ENCODE measurements at places on chromosomes 5 and 9.
A peak's percentile ranks its signal among the peaks of the same experiment; 100 is the strongest.

DNA sequence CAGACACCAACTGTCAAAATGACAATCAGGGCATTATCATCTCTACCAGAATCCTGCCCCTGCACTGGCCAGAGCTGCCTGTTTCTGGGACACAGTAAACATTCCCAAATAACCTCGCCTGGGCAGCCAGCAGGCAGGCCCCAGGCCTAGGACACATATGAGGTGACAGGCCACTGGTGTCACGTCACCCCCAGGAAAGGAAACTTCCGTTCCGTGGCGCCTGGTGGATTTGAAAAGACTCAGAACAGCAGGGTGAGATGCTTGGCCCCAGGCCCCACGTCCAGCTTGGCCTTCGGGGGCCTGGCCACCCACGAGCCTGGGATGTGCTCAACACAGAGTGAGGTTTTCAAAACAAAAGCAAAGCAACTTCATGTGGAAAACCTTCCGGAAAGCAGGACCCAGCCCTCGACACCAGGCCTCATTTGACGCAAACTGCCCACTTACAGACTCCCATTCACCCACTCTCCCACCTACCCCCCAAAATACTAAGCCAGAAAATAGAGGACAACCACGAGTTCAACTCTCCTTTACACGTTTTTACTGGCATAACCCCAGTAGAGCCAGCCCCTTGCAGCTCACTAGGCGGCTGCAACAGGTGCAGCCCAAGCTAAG is 1.2 kb downstream of the SEMA4D start:
- DNase-seq: no peak

- no peak for DNase-seq
Measured at GRCh38 chr9:15942831-15943424, 390.1 kb downstream of the CCDC171 start.

DNA sequence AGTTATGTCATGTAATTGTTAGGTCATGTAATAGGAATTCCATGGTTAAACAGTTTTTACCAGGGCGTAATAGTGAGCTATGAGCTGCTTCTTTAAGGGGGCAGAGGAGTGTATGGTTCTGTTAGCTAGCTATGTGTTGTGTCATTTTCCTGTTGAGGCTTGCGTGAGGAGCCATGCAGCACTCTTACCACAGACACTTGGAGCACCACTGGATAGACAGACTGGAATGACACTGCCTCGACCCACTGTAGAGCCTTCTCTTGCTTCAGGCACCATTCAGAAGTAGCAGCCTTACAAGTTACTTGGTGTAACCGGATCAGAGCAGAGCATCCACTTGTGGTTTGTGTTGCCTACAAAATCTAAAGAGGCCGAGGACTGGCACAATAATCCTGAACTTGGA is 28.3 kb upstream of the STOM start:
- DNase-seq: no peak

DNA sequence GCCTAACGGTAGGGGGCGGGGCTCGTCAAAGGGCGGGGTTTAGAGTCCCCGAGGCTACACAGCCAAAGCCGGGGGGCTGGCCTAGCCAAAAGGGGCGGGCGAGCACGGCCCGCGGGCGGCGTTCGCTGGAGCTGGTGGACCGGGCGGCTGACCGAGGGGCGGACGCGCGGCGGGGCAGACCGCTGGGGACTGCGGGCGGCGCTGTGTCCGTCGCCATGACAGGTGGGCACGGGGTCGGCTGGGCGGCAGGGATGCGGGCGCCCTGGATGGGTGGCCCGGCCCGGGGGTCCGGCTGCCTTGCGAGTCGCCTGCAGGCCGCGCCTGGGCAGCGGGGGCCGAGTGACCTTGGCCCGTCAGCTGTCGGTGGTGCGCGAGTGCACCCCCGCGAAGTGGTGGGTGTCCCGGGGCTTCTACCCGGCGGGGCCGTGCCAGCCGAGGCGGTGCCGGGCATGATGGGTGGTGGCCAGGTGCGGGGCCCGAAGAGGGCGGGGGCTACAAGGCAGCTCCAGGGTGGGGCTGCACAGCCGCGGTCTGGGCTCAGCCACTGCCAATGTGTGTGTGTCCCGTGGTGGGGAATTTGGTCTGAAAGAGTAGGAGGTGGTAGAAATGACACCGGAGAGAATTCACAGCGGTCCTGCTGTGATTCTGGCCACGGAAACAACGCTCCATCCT is at the start of gene CARD19:
Gene CARD19 (plus strand): TSS at position 87 of the 672 bp plus-strand sequence. CDS start 129 bp downstream, at position 216.
- no peak for DNase-seq

GRCh38 chr9:104934691-104935500 is 6.9 kb upstream of the ABCA1 start:
- DNase-seq: no peak

DNA sequence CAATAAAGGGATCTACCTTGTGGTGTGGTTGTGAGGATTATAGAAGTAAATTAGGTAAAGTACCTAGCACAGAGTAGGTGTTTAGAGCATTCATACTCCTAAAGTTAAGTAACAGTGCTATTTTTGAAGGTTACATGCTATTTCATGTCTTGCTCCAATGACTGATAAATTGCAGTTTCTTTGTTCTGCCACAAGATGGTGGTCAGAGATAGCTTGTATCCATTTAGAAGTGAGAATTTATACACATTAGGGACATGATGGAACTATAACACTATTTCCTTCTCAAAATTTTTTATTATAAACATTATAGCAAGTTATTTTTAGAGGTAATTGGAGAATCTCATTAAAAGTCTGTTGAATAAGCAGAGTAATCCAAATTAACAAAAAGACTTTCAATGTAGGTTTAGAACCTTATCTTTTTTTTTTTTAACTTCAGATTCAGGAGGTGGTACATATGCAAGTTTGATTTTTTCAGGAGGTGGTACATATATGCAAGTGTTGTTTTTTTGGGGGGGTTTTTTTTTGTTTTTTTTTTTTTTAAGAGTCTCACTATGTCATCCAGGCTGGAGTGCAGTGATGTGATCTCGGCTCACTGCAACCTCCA is 17.1 kb downstream of the MTREX start:
- DNase-seq: peak; percentile 46

- no peak for DNase-seq
Measured at GRCh38 chr5:130550562-130550928, 614.5 kb downstream of the HINT1 start.

DNA sequence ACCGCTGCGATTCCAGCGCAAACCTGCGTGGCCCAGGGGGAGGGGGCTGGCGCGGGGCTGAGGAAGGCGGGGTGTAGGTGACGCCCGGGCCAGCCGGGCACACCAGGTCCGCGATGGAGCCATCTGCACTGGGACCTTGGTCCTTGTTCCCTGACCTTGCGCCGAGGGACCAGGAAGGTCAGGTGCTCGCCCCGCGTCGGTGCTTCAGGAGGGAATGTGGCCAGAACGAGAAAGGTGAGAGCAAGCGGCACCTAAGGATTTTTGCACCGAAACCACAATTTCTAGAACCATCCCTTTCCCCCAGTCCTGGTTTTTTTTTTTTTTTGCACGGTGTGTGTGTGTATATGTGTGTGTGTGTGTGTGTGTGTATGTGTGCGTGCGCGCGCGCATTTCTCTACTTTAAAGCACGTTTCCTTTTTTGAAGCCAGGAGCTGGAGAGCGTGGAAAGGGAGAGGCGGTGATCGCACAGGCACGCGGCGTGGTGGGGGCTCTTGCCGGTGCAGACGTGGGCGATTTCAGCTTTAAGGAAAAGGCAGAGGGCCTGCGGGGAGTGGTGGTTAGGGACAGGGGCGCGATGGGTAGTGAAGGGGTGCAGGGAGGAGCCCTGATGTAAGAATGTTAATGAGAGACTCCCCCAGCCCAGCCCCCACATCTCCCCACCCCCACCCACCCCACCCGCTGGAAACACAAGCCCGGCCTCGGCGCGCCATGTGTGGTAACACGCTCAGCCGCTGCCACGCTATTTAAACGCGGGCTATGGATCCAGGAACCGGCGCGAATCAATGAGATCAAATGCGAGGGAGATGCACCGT is at the start of gene NPR3:
Gene NPR3 (plus strand): TSS at position 772 of the 812 bp plus-strand sequence. CDS start 456 bp downstream, outside the sequence.
- DNase-seq: peak; percentile 61

DNA sequence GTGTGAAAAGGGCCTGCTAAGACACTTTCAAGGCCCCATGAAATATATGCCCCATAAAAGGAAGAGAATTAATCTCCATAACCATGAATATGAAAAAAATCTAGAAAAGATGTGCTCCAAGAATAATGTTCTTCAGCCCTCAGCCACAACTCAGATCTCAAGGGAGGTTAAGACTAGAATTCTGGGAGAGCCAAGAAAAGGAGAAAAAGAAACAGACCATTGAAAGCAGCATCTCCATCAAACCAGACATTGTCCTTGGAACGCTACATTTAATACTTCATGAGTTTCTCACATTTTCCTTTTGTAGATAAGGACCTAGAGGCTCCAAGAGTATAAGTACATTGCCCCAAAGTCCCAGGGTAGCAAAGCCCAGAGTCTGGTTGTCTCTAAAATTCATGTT is 270.6 kb downstream of the DENND1A start:
- no peak for DNase-seq

Measured in NCI-H1417 (cell line).